Karpas-422 (cell line): ENCODE measurements at places on chromosomes 3 and 15. TPM values are rescaled to one million over a fixed set of nuclear protein-coding genes. Genes with fewer than 3 reads are reported as not detected.

TRIM42 gene
- not detected in 2 replicates for total RNA-seq

DNA sequence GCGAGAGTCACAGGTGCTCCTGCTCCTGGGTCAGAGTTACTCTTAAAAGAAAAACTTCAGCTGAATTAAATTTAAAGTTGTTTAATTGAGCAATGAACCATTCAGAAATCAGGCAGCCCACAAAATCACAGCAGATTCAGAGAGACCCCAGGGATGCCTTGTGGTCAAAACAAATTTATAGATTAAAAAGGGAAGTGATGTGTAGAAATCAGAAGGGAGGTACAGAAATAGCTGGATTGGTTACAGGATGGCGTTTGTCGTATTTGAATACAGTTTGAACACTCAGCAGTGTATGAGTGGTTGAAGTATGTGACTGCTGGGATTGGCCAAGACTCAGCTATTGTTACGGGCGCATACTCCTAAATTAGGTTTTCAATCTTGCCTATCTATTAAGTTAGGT is 58.6 kb downstream of the UACA start:
- no peaks in the 10 kb centered on the region for H3K36me3 ChIP-seq
- peak overlapping the region; percentile 25 for H3K4me3 ChIP-seq
- no peak overlapping the region for H3K27ac ChIP-seq
- peak; percentile 90 for DNase-seq

DNA sequence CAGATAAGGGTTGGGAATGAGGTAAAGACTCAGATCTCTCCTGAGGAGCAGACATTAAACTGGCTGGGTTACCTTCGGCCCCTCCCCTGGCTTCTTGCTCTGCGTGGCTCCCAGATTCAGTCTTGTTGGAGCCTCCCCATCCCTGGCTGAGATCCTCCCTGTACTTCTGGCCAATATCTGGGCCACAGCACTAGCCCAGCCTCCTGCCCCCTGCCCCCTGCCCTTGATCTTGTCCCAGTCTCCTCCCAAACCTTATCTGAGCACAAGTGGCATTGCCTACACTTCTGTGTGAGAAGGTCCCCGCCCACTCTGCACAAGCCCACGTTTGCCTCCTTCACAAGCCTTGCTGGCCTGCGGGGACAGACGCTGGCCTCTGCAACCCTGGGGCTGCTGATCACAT is 16.8 kb downstream of the PLA2G4F start:
- H3K27ac ChIP-seq: no peak overlapping the region
- no peaks in the 10 kb centered on the region for H3K4me1 ChIP-seq
- DNase-seq: no peak
- no peaks in the 10 kb centered on the region for H3K36me3 ChIP-seq
- H3K27me3 ChIP-seq: no peaks in the 10 kb centered on the region

DNA sequence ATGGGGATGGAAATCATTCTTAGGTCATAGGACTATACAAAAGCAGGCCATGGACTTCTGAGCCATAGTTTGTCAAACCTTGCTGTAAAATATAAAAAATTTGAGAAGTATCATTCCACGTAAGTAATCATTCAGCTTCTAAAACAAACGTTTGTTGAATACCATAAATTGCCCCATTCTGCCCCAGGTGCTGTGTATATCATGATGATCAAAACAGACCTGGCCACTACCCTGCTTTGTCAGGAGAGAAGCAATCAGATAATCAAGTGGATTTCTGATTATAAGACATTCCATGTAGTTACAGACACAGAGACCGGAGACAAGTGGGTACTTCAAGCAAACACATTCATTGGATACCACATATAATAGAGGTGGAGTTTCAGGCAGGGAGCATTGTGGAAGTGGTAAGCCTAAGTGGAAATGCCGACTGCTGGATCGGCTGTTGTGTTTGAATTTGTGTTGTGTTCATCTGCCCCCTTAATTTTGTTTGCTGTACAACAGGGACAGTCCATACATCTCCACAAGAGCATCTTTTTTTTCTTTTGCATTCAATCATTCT is 61.7 kb downstream of the TGFBR2 start:
- DNase-seq: no peak
- H3K4me3 ChIP-seq: no peak overlapping the region
- no peaks in the 10 kb centered on the region for H3K4me1 ChIP-seq
- no peaks in the 10 kb centered on the region; the same call in 1 of the 2 replicates for H3K27me3 ChIP-seq
- H3K36me3 ChIP-seq: no peaks in the 10 kb centered on the region

ZNF774 gene
- 0.34 and 0.79 TPM in 2 replicates for total RNA-seq

NDN gene
- total RNA-seq: not detected in 2 replicates

DNA sequence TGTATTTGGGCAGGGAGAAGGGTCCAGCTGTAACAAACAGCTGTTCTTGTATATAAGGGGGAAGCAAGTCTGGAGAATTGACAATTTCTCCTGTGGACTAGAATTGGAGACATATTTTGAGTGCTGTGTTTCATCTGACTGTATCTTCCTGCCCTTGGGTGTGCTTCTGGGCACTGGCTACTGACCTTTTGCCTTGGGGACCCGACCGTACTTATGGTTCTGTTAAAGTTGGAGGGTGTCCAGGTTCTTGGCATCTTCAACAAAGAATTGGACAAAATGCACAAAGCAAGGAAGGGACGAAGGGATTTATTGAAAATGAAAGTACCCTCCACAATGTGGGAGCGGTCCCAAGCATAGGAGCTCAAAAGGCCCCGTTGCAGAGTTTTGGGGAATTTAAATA is 31.0 kb downstream of the MAP2K1 start:
- DNase-seq: no peak
- peaks cover 37% of the 10 kb centered on the region for H3K4me1 ChIP-seq
- peak overlapping the region; percentile 2; the same call in 1 of the 2 replicates for H3K4me3 ChIP-seq
- peak overlapping the region; percentile 38 for H3K27ac ChIP-seq
- no peaks in the 10 kb centered on the region for H3K27me3 ChIP-seq

GRCh38 chr15:64755427-64755940 is 19.9 kb downstream of the RBPMS2 start:
- H3K36me3 ChIP-seq: no peaks in the 10 kb centered on the region
- DNase-seq: no peak
- peaks cover 34% of the 10 kb centered on the region for H3K4me1 ChIP-seq
